ENCODE measurements at places on chromosomes 4 and X. TPM values are rescaled to one million over a fixed set of nuclear protein-coding genes. Genes with fewer than 3 reads are reported as not detected.

- H3K27me3 ChIP-seq = no peaks in the 10 kb centered on the region
- no peak overlapping the region for H3K27ac ChIP-seq
- no peaks in the 10 kb centered on the region for H3K4me1 ChIP-seq
- no peak for DNase-seq
These were observed 72.2 kb downstream of the RASGEF1B start for GRCh38 chr4:81399306-81400086.

DNA sequence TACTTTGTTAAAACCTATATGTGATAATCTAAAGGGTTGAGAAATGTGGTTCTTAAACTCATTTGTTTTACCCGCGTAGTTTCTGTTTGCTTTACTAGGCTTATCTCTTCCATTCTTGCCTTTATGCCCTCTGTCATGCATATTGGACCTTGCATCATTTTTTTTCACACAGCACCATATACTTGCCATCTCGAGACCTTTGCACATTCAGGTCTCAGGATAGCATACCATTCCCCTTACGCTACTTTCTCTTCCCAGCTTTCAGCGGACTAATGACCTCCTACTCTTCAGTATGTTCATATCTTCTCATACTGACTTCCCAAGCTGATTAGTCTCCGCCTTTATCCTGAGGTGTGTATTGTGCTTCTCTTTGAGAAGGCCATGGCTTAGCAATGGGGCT is 40.5 kb downstream of the USP38 start:
- H3K4me3 ChIP-seq = no peak overlapping the region
- H3K27ac ChIP-seq = no peak overlapping the region
- no peaks in the 10 kb centered on the region for H3K27me3 ChIP-seq
- peaks cover 6% of the 10 kb centered on the region for H3K4me1 ChIP-seq
- no peak for DNase-seq

Gene PNMA6F
- not detected for total RNA-seq

- H3K4me1 ChIP-seq = no peaks in the 10 kb centered on the region
- no peaks in the 10 kb centered on the region for H3K27me3 ChIP-seq
- DNase-seq = no peak
- H3K4me3 ChIP-seq = no peak overlapping the region
These were observed 829.1 kb upstream of the AGA start for GRCh38 chr4:178271386-178271785.

Gene MAGED4B
- total RNA-seq = 6.4 TPM

Gene CYBB
- total RNA-seq = 420 TPM

DNA sequence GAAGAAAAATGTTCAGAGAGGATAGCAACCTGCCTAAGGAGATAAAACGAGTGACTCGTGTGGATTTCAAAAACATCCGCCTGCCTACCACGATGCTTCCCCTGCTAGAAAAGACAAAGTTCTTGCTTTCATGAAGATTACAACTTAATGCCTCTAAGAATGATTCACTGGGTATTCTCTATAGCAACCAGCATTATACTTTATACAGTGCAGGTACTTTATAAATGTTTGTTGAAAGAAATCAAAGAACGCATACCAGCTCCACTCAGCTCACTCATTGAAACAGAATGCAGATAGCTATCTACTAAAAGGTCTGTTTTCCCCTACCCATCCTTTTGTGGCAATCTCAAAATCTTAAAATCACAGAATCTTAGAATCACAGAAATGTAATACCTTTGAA is 33.7 kb downstream of the GASK1B start:
- no peak overlapping the region for H3K27ac ChIP-seq
- DNase-seq = no peak
- H3K4me1 ChIP-seq = no peaks in the 10 kb centered on the region
- no peak overlapping the region for H3K4me3 ChIP-seq
- no peaks in the 10 kb centered on the region for H3K36me3 ChIP-seq

DNA sequence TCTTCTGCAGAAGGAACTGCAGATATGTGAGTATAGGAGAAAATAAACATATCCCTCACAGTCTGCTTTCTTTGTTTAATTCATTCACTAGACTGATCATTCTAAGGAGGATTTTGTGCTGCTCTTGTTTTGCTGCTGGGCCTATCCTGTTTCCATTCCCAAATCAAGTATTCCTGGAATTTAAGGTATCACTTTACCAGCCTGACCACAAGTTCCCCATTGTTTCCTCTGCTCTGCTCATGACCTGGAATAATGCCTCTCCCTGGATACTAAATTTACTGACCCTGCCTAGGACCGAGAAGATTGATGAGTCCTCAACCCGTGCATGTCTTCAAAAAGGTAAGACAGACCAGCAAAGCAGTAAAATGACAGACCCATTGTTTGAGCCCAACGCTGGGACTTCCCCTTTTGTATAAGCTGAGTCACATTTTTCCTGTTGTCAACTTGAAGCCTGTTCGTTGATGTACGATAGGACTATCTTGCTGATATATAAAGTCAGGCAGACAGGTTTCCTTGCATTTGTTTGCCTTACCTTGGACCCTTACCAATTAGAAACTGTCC is 85.5 kb upstream of the TET2 start:
- H3K4me3 ChIP-seq = no peak overlapping the region
- no peaks in the 10 kb centered on the region for H3K36me3 ChIP-seq
- peak overlapping the region; percentile 15 for H3K27ac ChIP-seq
- no peak for DNase-seq

DNA sequence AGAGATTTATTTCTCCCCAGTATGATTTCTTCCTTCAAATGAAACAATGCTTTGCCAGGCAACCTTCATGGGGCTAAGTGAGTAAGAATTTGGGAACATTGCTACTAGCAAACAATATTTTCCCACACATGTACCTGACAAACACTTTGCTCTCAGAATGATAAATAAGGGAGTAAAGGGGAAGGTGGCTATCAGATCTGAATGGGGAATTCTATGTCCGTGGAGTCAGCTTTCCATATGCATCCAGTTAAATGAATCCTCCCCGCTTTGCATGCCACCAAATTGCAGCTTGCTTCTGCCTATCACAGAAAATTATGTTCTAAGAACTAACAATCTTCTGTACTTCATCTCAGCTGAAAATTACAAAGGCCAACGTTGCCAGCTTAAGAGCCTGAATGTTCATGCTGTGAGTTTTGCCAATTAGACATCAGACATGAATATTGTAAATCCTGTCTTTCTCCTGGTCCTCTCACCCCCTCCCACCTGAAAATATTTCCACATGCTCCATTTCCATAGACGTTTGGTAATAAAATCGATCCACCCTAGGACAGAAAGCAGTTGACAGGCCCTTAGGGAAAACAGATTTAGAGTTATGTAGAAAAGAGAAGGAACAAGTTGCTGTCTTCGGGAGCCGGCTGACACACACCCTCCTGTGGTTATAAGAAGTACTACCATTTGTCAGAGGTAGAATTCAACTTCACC is 6.3 kb downstream of the MEPE start:
- H3K4me3 ChIP-seq = no peak overlapping the region
- no peaks in the 10 kb centered on the region for H3K36me3 ChIP-seq
- H3K4me1 ChIP-seq = no peaks in the 10 kb centered on the region
- H3K27ac ChIP-seq = no peak overlapping the region

DNA sequence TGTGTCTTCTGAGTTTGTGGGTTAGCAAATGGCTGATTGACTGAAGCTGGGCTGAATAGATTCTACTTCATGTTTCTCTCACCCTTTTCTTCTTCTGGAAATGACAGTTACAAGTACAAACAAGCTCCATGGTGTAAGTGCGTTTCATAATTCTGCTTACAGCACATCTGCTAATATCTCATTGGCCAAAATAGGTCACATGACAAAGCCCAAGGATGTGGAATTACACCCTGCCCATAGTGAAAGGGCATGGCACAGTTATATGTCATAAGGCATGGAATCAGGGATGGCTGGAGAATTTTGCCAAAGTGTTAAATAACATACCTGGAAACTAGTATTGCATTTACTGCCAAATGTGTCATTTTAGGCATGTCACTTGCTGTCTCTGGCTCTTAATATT is 327.2 kb downstream of the NKX6-1 start:
- H3K4me3 ChIP-seq = no peak overlapping the region
- no peaks in the 10 kb centered on the region for H3K4me1 ChIP-seq
- no peak for DNase-seq
- no peak overlapping the region for H3K27ac ChIP-seq
- H3K36me3 ChIP-seq = no peaks in the 10 kb centered on the region

- H3K36me3 ChIP-seq = no peaks in the 10 kb centered on the region
- H3K27me3 ChIP-seq = no peaks in the 10 kb centered on the region
- no peak overlapping the region for H3K4me3 ChIP-seq
- H3K4me1 ChIP-seq = no peaks in the 10 kb centered on the region
- DNase-seq = no peak
These were observed 114.3 kb upstream of the IL1RAPL1 start for GRCh38 chrX:28472926-28473325.

- H3K27ac ChIP-seq = no peak overlapping the region
- no peaks in the 10 kb centered on the region for H3K36me3 ChIP-seq
- H3K4me3 ChIP-seq = no peak overlapping the region
- H3K4me1 ChIP-seq = no peaks in the 10 kb centered on the region
These were observed 193.7 kb downstream of the RASL11B start for GRCh38 chr4:53055716-53056403.

- H3K4me1 ChIP-seq = no peaks in the 10 kb centered on the region
- no peak for DNase-seq
- H3K36me3 ChIP-seq = no peaks in the 10 kb centered on the region
- no peaks in the 10 kb centered on the region for H3K27me3 ChIP-seq
- no peak overlapping the region for H3K4me3 ChIP-seq
These were observed 42.2 kb upstream of the PTCHD1 start for GRCh38 chrX:23292354-23292987.

GRCh38 chr4:120865985-120866384 is 56.5 kb downstream of the PRDM5 start:
- H3K4me1 ChIP-seq = peaks cover 10% of the 10 kb centered on the region
- DNase-seq = no peak
- no peaks in the 10 kb centered on the region for H3K36me3 ChIP-seq
- no peak overlapping the region for H3K27ac ChIP-seq
- H3K27me3 ChIP-seq = no peaks in the 10 kb centered on the region

DNA sequence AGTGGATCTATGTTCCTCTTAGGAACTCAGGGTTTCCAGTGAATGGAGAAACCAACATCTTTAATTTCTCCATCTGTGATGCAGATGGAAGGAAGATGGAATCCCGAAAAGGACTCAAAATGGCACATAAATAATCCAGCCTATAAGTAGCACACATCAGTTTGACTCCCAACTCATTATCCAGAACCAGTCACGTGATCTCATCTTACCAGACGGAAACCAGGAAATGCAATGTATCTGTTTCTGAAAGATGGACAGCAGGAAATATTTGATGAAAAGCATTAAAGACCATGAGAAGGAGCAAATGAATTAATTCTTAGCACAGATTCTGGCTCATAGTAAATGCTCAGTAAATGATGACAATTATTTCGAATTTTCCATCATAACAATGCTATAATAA is 443.1 kb upstream of the FMR1 start:
- H3K4me1 ChIP-seq = no peaks in the 10 kb centered on the region
- no peak overlapping the region for H3K4me3 ChIP-seq
- H3K36me3 ChIP-seq = no peaks in the 10 kb centered on the region
- DNase-seq = no peak
- no peak overlapping the region for H3K27ac ChIP-seq

Gene GABRG1
- total RNA-seq = not detected

Gene GRXCR1
- not detected for total RNA-seq

DNA sequence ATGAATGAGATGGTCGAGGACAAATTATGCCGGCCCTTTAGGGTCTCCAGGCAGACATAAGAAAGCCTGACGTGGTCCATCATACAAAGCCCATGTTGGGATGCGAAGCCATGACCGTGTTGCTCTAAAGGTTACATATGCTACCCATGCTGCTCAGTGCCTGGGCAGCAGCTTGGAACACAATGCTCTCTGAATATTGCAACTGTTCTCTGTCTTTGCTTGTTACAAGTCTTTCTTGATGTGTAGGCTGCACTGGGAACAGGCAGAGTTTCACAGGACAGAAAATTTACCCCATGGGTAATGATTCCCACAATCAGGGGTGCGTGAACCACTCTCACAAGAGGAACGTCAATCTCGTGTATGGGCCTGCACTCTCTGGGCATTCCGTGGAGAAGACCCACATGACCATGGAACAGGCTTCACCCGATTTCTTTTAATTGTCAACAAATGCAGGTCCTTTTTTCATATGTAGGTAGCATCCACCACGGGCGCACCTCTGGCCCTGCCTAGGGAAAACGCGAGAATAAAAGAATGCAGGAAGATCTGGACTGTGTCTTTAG is 66.3 kb downstream of the NBDY start:
- H3K27me3 ChIP-seq = no peaks in the 10 kb centered on the region
- H3K27ac ChIP-seq = no peak overlapping the region
- DNase-seq = no peak
- H3K36me3 ChIP-seq = no peaks in the 10 kb centered on the region

DNA sequence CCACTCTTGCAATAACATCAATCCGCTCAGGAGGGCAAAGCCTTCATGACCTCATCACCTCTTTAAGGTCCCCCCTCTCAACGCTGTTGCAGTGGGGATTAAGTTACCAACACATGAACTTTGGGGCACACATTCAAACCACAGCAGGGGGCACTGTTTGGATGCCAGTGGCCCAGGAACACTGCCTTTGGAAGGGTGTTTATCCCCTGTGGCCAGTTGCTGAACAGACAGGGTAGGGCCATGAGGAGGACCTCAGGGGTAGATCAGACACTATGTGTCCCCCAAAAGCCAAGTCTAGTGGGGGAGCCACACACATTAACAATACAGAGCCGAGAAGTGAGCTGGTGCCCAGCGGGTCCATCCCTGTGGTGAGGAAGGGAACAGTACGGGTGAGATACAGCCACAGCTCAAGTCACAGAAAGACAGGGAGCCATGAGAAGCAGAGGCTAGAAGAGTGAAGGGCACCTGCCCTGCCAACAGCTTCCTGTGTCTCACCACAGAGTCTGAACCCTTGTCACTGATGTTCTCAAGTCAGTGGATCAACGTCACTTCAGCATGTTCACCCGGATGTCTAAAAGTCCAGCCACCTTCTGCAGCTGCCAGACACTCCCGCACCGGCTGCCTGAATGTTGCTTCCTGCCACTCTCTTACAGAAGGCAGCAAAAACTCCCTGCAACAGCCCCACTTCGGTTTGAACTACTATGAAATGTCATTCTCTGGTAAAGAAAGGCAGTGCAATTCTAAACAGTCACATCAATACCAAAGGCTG is 19.9 kb upstream of the MXD4 start:
- DNase-seq = no peak
- peak overlapping the region; percentile 33 for H3K27ac ChIP-seq
- H3K4me1 ChIP-seq = no peaks in the 10 kb centered on the region
- H3K27me3 ChIP-seq = no peaks in the 10 kb centered on the region
- no peak overlapping the region for H3K4me3 ChIP-seq

DNA sequence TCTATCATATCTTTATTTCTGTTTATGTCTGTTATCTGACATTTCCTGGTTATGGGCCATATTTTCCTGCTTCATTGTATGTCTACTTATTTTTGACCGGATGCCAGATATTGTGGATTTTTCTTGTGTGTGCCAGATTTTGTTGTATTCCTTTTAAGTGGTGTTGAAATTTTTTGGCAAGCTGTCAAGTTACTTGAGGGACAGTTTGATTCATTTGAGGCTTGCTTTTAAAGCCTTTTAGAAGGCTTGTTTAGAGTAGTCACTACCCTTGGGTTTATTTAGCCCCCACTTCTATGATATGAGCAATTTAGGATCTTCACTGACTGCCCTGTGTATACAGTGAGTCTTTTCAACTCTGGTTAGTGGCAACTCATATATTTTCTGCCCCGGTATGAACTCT is 29.2 kb upstream of the NPY2R start:
- no peak overlapping the region for H3K4me3 ChIP-seq
- no peaks in the 10 kb centered on the region for H3K36me3 ChIP-seq
- H3K27me3 ChIP-seq = no peaks in the 10 kb centered on the region
- H3K27ac ChIP-seq = no peak overlapping the region

Gene SPON2
- total RNA-seq = 32.0 TPM
